ENCODE measurements at places on chromosomes 4 and X. TPM values are rescaled to one million over a fixed set of nuclear protein-coding genes. Genes with fewer than 3 reads are reported as not detected.

The CRMP1 gene
- not detected for total RNA-seq

The CD40LG gene
- 122 TPM for total RNA-seq

- DNase-seq = no peak
These were observed 28.6 kb upstream of the BBS12 start for GRCh38 chr4:122703868-122704267.

- no peak for DNase-seq
These were observed 27.8 kb upstream of the ACSL4 start for GRCh38 chrX:109760922-109761250.

DNA sequence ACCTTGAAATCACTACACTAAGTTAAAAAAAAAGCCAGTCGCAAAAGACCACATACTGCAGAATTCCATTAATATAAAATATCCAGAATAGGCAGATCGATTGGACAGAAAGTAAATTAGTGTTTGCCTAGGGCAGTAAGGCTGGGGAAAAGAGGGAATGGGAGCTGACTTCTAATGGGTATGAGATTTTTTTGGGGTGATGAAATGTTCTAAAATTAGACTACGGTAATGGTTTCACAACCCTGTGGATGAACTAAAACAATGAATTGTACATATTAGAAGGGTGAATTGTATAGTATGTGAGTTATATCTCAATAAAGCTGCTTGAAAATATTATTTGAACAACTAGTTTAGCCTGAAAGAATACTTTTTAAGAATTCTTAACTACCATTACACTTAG lies 6.7 kb upstream of the GPRIN3 start:
- DNase-seq = no peak

DNA sequence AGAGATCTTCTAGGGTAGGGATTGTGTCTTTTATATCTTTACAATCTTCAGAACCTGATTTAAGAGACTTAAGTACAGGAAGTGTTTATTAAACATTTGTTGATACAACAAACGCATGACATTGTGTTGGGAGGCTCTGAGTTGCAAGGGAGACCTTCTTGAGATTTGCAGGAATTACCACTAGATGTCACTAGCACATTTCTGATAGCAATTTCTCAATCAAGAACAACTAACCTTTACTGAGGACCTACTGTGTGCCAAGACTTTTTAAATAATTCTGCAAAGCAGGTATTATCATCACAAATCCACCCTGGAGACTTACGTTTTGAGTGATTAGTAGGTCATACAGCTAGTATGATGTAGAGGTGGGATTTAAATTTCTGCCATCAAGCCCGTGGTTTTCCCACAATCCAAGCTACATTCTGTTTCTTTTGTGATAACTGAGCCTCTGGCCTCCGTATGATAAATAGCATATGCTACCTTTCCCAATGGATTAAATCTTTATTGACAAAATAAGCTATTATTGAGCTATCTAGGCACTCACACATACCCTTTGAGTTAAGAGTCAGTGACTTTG lies 986.0 kb downstream of the CCSER1 start:
- DNase-seq = no peak

GRCh38 chr4:38612646-38613414 lies 51.2 kb upstream of the KLF3 start:
- DNase-seq = no peak

DNA sequence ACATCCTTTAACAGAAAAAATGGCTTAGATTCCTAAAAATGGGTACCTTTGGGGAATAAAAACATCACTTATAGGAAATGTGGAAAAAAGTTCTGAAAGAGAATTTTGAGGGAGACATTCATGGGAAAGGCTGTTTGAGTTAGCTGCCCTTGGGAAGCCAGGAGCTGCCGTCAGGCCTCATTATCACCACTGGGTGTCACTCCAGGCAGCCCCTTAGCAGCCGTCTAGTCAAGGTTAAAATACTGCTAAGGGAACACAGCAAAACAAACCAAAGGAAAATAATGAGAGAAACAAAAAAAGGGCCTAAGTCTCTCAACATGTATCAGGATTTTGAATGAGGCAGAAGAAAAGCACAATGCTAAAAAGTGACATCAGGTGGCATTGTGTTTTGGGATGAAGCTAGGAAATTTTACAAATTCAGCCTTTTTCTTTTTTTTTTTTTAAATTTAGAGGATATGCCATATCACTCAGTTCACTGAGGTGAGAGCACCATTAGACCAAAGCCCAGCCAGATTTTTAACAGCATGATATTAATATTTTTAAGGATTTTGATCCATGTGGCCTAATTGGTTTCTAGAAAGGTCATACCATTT lies 235.3 kb downstream of the GPAT3 start:
- DNase-seq = peak; percentile 28

- no peak for DNase-seq
These were observed 81.7 kb downstream of the HS6ST2 start for GRCh38 chrX:132876523-132877338.

DNA sequence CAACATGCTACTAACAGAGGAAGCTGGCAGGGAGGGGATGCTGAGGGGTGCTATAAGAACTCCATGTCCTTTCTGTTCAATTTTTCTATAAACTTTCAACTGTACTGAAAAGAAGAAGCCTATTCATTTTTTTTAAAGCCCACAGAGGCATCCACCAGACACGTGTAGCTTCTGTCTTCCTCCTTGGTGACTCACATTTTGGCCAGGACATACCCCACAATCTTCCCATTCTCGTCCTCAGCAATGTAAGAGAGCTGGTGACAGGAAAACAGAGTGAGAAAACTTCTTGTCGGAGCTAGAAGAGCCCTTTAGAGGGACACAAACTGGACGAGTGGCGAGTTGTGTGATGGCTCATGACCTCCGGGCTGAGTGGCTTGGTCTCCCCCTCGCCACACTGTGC lies 1.1 kb downstream of the NAA10 start:
- DNase-seq = no peak

DNA sequence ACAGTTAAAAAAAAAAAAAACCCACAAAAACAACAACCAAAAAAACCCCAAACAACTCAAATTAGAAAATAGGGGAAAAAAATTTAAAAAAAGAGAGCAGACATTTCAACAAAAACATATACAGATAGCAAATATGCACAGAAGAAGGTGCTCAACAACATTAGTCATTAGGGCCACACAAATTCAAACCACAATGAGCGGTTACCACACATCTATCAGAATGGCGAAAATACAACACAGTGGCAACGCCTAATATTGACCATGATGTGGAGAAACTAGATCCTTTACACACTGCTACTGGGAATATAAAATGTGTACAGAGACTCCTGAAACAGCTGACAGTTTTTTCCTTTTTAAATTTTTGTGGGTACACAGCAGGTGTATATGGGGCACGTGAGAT lies 19.4 kb downstream of the LYAR start:
- DNase-seq = no peak

DNA sequence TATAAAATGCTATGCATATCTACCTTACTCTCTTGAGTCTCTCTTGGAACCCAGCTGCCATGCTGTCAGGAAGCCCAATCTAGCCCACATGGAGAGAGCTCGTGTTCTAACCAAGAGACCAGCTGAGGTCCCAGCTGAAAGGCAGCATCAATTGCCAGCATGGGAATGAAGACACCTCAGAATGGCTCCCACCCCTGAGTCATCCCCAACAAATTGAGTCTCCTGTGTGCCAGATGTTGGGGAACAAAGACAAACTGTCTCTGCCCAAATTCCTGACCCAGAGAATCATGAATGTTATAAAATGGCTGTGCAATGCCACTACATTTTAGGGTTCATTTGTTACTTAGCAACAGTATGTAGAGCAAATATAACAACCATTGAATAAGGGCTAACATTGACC lies 105.2 kb upstream of the STX18 start:
- no peak for DNase-seq

DNA sequence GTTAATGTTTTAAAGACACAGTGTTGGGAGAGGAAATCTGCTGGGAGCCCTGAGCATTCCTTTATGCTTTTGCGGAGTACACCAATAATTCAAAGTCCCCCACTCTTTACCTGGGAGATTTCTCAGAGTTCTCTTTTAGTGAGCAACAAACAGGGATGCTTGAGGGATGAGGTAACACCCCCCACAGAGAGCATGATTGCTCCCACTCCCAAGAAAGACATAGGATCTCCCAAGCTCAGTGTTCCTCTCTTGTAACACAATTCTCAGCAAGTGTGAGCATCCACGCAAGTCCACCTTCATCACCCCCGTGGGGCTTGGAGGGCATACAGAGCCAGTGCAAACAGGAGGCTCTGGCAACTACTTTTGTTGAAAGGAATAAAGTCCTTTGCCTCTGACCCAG lies 36.1 kb downstream of the GSPT2 start:
- no peak for DNase-seq

GRCh38 chrX:102515975-102516941 lies at the start of gene TMSB15A:
TMSB15A (minus strand) TSS chrX:102516739.
- DNase-seq = peak; percentile 65

DNA sequence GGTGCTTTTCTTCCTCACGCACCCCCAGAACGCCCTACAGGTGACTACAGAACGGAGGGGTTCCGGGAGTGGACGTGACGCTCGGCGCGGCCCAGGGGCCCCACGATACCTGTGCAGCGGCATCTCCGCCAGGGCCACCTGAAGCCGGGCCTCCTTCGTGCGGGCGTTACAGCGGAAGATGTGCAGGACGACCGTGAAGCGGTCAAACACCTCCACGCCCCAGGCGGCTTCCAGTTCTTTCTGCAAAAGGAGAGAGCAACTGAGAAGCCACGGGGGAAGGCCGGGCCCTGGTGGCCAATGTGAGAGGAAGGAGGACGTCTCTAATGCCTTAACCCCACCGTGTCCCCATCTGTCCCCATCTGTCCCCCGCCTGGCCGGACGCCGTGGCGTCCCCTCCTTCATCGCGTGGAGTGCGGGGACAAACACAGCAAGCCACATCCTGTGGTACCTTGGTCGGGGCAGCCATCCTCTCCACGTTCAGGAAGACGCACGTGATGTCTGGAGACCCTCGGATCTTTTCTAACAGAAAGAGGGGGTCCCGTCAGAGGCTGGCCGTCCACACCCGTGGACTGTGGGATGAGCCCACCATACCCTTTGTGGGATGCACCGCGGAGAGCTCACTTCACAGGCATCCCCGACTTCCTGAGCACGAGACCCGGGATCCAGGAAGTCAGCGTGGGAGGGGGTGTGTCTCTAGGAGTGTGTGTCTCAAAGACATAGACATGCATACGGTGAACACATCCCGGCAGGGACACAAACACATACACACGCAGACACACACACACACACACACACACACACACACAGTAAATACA lies 3.6 kb downstream of the GTPBP6 start:
- DNase-seq = no peak

DNA sequence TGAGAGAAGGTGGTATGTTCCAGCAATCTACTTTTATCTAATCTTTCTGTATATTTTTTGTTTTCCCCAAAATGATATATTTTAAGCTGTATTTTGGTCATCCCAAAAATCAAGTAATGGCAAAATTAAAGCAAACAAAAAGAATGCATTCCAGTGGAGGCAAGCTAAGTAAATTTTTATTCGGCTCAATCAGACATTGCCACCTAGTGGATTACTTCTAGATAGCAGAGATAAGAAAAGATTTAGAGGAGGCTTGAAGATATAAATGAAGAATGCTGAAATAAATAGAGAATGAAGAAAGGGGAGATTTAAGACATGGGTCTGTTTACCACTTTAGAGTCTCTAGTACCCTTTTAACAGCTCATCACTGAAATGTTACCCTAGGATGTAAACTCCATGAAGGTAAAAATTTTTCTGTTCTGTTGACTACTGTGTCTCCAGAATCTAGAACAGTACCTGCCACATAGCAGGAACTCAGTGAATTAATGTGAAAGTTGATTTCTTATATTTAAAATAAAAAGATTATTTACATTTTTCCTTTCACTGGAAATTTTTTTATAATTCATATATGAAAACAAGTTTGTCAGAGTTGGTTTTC lies 110.9 kb upstream of the ANK2 start:
- no peak for DNase-seq

GRCh38 chrX:45557387-45557786 lies 356.7 kb upstream of the DIPK2B start:
- no peak for DNase-seq

DNA sequence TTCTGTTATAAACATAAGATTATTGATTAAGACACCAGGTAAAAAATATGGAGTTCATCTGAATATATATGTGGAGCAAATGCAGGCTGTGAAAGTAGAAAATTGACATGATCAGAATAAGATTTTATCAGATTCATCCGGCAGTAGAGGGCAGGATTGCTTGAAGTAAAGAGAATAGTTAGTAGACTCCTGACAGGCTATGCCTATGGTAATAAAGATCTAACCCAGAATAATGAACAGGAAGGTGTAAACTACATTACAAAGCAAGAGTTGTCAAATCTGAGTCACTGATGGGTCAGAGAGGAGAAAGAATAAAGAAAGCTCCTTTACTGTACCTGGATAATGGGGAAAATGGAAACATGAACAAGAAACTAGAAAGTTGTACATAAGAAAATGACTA lies 20.8 kb upstream of the TMEM184C start:
- no peak for DNase-seq

GRCh38 chrX:44017676-44018075 lies 44.5 kb upstream of the NDP start:
- DNase-seq = no peak
